Cardiac muscle cell (in vitro differentiated cells and primary cell): ENCODE measurements at places on chromosomes 6 and 20. TPM values are rescaled to one million over a fixed set of nuclear protein-coding genes. Genes with fewer than 3 reads are reported as not detected.

The UNC5CL gene
- polyA plus RNA-seq, result 3.3 and 5.3 TPM in 2 replicates

- no peak for DNase-seq
These were observed 51.4 kb downstream of the PPP1R14C start for GRCh38 chr6:150194195-150194594.

- peak; percentile 11 for DNase-seq
These were observed 70.8 kb upstream of the AKIRIN2 start for GRCh38 chr6:87772597-87773530.

DNA sequence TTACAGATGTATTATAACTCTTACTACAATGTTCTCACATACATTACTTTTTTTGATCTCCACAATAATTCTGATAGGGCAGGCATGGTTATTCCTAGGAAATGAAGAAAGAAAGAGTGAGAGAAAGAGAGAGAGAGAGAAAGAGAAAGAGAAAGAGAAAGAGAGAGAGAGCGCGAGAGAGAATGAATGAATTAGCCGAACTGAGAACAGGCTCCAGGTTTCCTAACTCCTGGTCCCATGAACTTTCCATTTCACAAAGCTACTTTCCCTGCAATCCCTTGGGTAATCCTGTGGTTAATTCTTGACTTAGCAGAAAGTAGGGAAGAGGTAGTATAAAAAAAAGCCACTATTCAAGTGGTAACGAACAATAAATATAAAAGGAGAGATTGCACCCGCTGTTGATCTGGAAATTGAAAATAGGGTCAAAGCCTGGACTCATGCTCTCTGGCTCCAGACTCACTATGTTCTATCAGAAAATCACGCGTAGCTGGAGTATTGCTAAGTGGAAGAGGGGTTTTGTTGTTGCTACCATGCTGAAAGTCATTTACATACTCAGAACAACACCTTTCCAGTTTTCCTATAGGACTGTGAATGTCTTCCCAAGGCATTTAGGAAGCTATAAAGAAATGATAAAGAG, 131.2 kb downstream of the CCDC170 start:
- DNase-seq, result no peak

DNA sequence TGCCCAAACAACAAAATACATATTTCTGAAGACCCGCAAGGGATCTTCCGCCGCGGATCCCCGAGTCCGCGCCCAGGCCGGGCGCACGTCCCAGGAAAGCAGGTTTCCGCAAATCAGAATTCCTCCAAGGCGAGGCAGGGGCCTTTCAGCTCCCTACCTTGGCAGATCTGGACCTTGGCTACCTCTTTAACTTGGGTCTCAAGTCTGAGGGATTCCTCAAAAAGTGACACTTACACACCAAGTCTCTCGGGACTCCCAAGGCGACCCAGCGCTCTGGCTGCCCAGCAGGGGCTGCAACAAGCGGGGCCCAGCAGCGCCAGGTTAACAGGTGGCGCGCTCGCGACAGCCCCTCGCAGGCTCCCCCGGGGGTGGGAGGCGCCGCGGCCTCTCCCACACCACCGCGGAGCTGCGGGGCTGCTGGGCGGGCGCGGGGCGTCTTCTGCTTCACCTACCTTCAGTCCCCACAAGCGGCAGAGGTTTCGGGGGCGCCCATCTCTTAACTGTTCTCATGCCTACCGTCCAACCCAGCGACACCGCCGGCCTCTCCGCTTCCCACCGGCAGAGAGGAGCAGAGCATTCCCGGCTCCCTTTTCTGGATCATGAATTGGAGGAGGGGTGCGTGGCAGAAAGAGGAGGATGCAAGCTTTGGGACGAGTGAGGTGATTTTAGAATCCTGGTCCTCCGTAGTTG, 414 bp downstream of the SIM1 start:
- peak; percentile 41 for DNase-seq

DNA sequence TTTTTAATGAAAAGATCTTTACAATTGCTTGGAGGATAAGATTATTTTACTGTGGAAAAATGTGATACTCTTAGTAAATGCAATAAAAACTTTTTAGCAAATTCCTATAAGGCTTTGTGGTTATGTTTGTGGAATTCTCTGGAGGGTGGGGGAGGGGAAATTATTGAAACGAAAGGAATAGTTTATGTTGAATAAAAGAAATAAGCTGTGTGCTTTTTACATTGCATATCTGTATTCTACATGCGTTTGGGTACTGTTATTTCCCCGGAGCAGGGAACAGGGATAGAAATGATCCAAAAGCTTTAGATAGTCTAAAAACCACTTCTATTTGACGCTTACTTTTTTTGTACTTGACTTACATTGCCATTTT, 143.8 kb downstream of the SLC16A10 start:
- DNase-seq, result no peak

The PKIG gene
- polyA plus RNA-seq, result 68.0 and 90.4 TPM in 2 replicates

- DNase-seq, result no peak
These were observed 50.9 kb downstream of the STMND1 start for GRCh38 chr6:17152703-17153102.

The ARMH2 gene
- not detected in 2 replicates for polyA plus RNA-seq

The PSMB1 gene
- polyA plus RNA-seq, result 451 and 499 TPM in 2 replicates

- DNase-seq, result no peak
These were observed 21.6 kb upstream of the ZBTB2 start for GRCh38 chr6:151412909-151413308.

DNA sequence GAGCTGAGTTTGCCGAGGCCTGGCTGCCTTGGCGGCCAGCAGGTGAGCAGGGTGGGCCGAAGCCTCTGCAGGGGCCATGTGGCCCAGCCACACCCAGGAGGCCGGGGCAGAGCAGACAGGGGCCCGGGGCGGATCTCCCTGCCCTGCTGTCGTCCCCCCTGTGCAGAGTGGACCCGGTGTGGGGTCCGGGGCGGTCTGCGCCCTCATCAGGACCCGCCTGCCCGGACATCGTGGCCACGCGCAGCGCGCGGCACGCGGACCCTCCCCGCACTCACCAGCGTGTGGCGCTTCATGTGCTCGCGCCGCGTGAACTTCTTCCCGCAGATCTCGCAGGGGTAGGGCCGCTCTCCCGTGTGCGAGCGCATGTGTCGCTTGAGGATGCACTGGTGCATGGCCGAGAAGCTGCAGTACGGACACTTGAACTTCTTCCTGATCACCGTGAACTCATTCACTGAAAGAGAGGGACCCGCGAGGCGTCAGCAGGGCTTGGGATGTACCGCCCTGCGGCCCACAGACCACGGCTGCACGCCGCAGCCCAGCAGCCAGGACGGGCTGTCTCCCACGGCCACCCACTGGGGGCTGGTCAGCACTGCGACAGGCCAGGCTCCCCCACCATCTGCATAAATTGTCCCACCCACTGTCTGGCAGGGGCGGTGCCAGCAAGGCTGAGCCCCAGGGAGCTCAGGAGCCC, 13.0 kb downstream of the SLC2A4RG start:
- no peak for DNase-seq

GRCh38 chr20:44706301-44707017, 8.7 kb upstream of the CCN5 start:
- no peak for DNase-seq

DNA sequence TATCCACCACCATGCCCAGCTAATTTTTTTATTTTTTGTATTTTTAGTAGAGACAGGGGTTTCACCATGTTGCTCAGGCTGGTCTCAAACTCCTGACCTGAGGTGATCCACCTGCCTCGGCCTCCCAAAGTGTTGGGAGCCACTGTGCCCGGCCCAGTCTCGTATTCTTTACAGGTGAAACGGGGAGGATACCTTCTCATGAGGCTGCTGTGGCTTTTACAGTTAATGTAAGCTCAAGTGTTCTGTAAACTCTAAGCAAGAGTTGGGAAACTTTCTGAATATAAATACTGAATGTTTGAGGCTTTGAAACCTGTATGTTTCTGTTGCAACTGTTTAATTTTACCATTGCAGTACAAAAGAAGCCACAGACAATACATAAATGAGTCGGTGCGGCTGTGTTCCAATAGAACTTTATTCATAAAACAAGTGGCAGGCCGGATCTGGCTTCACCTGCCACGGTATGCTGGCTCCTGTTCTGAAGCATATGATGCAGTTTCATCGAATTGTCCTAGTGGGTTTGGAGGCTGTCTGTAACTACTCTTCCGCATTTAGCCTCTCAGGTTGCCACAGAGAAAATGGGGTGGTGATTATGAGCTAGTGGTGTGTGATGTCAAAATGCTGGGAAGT, 192.5 kb upstream of the ZFP64 start:
- DNase-seq, result no peak

The CASS4 gene
- not detected in 2 replicates for polyA plus RNA-seq

- DNase-seq, result peak; percentile 8
These were observed 34.6 kb upstream of the LAMA2 start for GRCh38 chr6:128848212-128848935.

DNA sequence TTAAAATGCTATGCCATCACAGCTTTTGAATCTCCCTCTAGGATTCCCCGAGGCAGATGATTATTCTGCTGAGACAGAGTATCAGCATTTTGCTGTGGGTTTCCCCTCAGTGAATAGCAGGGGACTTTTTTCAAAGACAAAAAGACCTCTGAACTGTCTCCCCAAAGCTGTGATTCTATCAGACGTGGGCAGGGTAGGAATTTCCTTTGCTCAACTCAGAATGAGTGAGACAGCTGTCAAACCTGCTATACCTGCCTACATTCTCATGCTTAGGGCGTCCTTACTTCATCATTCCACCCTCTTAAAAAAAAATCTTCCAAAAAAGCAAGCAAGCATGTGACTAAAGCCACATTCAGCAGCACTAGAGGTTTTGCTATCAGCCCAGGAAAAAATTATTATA, 147.6 kb upstream of the FAM83B start:
- no peak for DNase-seq

- no peak for DNase-seq
These were observed 6.3 kb upstream of the ZNF76 start for GRCh38 chr6:35253249-35253648.

- no peak for DNase-seq
These were observed 85.4 kb downstream of the SLX4IP start for GRCh38 chr20:10520528-10520927.

The TPMT gene
- 13.5 and 14.0 TPM in 2 replicates for polyA plus RNA-seq

- DNase-seq, result no peak
These were observed 31.8 kb downstream of the CDH22 start for GRCh38 chr20:46276531-46276930.

GRCh38 chr6:17179530-17180073, 77.8 kb downstream of the STMND1 start:
- DNase-seq, result no peak

DNA sequence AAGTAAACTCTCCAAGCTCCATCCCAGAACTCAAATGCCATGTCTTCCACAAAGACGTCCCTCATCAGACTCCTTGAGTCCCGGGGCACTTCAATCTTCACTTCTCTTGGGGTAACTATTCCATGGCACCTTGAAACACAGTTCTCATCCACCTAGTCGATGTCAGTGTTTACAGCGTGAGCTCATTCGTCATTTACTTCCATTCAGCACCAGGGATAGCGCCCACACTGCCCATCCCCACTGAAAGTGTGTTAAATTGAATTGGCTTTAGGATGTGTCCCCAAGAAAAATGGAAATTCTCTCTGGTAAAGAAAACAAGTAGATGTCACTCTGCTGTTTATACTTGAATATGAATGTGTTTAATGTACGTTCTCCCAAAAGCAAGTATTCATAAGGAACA, 31.3 kb downstream of the KCNK15 start:
- DNase-seq, result peak; percentile 50

DNA sequence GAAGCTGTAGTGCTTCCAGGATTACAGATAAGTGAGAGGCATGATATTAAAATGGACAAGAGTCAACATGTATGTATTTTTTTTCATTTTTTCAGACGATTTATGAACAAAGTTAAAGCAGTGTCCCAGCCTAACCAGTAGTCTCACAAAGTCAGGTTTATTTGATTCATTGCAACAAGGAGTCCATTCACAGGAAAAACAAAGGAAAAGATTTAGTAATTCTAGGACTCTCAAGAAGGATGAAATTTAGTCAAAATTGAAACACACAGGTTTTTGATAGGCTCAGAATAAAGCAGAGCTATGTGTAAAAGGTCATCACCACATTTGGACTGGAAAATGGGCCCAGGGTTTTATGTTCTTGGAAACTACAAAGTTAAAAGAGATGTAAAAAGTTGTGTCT, 84.0 kb downstream of the ZNF133 start:
- no peak for DNase-seq

DNA sequence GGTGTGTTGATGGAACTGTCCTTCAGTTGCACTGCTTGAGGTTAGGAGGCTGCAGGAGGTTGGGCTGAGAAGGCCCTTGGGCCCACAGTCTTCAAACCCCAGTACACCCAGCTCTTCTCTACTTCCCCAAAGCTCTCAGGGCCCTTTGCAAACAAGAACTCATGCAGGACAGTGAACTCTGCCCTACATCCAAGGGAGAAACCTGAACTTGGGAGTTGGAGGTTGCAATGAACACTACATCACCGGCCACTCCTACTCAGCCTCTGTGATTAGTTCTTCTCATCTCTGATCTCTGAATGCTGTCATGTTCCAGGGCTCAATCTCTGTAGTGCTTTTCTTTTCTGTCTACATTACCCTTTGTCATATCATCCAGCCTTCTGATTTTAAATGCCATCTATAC, 148.5 kb upstream of the PDE7B start:
- no peak for DNase-seq

The RSPH9 gene
- polyA plus RNA-seq, result 5.8 and 8.1 TPM in 2 replicates
